ENCODE measurements at places on chromosomes 4 and X.
A peak's percentile ranks its signal among the peaks of the same experiment; 100 is the strongest.

DNA sequence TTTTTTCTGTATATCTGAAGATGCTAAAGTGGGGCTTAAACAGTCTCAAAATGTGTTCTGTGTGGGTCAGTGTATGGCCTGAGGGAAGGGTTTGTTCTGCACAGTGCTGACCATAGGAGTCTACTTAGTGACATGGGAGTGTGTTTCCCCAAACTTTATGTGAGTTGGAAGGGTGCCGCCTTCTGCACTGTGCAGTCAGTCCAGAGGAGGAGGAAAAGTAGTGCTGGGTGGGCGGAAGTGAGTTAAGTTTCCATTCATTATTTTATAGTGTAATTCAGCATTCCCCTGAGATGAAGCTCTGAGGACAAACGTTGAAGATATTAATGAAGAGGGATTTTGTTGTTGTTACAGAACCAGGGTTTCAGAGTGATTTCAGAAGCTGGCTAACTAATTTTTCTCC is 2.9 kb downstream of the CHST7 start:
- no peak for DNase-seq

DNA sequence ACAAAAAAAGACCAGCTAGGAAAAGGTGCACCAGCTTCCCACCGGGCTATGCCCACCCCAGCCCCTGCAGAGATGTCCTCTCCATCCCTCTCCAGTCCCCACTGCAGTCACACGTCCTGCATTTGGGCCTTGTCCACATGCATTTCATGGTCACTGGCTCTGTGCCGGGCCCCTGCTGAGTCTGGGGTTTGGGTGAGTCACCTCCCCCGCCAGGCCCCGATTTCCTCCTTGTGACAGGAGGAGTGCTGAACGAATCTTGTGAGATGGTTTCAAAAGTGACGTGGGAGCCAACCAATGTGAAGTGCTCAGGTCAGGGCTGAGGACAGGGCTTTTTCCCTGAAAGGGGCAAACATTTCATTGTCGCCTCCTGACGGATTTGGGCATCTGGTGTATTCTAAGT is 7.1 kb downstream of the CPZ start:
- no peak for DNase-seq

DNA sequence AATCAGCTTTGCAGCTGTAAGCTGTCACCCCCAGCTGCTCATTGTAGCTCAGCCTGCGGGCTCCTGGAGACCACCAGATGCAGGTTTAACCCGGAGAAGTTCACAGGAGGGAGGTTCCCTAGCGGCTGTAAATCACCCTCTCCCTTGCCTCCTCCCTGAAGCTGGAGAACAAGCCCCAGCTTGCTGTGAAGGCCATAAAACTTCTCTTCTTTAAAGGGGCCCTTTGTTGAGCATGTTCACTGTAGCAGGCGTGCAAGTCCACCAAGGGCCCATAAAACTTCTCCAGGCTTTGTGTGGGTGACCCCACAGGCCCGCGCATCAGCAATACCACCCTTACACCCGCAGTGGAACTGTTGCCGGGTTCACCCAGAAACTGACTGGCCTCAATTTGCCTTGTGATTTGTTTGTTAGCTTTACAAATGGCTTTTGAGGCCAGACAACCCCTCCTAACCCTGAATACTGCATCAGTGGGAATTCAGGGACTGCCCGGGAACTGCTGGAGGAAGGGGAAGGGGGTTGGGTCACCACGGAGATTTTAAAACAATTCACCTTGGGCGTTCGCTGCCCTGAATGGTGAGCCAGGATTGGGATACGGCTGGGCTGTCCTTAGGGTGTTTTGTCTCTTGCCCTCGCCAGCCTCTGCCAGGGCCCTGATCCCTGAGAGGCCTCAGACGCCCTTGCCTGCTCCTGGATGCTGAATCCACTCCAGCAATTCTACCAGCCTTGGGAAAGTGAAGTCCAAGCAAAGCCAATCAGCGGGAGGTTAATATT is 49.5 kb upstream of the ATP6AP2 start:
- DNase-seq, result no peak

DNA sequence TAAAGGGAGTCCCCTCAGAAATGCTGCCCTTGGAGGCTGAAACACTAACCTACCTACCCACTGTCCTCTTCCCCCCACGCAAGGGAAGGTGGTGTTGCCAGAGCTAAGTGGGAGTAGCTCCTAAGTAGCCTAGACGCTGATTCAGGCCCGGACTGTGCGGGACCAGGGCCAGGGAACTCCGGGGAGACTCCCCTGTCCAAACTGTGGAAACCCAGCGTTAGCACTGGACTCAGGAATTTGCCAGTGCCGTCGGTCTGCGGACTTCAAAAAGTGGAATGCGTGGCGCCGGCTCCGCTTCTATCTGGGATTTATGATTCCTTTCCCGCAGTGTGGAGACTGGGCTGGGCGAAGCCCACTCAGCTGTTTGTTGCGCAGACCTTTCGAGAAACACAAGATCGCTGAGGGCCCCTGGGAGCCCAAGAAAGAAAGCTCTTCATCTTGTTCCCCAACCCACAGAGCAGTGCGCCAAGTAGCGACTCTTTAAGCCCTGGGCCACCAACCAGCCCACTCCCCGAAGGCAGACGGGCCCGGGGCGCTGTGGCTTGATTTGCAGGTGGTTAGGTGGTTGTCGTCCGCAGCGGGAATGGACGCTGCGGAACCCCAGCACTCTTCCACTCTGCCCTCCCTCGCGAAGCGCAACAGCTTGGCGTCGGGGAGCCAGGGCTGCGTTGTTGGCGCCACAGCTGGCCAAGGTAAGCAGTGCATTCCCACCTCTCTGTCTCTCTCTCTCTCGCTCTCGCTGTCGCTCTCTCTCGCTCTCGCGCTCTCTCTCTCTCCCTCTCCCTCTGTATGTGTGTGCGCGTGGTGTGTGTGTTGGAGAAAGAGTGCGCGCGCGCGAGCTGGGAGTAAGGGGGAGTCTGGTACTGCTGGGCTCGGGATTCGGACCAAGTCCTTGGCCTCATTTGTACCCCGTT is 2.0 kb downstream of the TMEM255A start:
- DNase-seq, result peak; percentile 14

DNA sequence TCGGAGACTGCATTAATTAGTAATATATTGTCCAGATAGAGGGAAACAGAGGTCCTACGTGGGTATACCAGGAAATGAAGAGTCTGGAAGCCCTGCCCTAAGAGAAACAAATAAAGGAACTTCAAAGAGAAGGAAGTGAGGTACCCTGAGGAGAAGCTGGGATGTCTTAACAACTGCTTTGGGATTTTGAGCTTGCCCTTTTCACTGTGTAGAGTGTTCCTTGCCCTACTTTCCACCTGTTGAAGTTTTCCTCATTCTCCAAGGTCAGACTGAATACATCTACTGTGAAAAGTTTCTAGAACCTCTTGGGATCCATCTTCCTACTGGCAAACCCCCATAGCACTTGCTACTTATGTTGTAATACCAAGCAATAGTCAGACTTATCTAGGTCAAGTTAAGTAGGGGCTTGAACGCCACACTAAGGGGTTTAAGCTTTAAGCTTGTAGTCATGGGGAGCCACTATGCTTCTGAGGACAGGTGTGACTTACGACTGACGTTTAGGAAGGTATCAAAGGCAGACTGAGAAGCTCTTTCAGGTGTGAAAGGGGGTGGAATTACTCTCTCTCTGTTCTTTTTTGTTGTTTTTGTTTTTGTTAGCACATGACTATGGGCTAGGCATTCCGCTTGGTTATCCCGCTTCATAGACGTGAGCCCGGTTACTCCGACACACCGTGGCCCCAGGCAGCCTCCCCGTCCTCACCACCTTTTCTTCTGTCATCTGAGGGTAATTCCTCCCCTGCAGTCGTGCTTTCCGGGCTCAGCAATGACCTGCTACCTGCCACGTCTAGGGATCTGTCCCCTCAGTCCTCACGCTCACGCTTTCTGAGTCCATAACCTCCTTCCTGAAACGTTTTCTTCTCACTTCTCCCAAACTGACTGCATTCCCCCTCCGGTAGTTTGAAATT is 959 bp upstream of the REST start:
- DNase-seq, result no peak

DNA sequence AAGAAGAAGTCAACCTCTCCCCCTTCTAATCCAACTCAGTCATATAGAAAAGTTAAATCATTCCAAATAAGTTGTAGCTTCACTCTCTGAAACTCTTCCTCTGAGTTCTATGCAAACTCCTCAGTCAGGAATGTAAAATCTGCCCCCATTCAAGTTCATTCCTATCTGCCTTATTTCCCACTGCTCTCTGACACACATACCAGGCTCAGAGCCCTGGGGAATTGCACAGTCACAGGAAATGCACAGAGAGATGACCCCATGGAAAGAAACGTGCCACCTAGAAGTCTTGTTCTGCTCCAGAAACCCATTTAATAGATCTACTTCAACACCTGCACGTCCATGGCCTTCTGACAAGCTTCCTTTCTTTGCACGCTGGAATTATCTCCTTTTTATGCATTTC is 236.0 kb upstream of the VCX3A start:
- no peak for DNase-seq

DNA sequence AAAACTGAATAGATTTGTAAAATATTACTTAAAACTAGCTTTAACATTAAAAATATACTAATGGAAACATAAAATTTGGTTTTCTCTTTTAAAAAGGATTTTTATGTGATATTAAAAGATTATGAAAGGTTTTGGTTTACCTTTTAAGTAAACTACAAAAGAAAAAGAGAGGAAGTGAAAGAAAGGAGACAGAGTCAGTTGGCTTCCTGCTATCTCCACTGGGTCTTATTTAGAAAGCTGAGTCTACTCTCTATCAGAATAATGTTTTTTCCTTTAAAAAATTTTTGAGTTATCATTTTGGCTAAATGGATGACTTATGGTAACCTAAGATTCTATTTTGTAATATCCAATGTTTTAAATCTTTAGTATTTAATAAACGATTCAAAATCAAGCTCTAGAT is 21.6 kb upstream of the ATP8A1 start:
- DNase-seq, result no peak

DNA sequence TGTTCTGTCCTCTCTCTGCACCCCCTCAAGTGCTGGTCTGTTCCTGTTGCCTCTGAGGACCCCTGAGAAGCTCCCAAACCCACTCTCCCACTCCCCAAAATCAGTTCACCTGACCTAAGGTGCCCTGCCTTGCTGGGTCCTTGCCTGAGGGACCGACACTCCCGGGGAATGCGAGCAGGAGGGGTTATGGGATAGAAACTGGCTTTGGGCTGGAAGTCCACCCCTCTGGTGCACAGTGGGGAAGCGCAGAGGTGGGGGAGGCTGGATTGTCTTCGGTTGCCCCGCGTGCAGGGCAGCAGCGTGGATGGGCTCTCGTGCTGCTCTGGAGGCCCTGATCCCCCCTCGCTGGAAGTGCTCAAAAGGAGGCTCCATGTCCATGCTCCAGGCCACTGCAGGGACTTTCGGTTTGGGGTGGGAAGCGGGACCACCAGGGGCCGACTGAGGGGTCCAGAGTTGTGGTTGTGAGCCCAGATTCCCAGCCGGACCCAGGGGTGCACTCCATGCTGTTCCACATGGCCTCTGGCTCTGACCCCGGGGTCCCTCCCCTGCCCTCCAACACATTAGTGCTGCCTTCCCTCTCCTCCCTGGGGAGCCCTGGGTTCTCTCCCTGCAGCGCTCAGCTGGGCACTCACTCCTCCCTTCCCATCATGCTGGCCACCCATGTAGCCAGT is 7.6 kb downstream of the SORCS2 start:
- DNase-seq, result no peak

All from stimulated activated CD8-positive, alpha-beta memory T cell treated with anti-CD3 and anti-CD28 coated beads, Interleukin-15, amount 100 ng/mL, for 24 hours (primary cell).